Amniotic stem cell (primary cell): ENCODE measurements at places on chromosomes 5 and 9.

- no peak for DNase-seq
Measured at GRCh38 chr5:80919678-80920196, 40.4 kb upstream of the RASGRF2 start.

GRCh38 chr9:96115836-96116235 lies 186.1 kb downstream of the HSD17B3 start:
- no peak for DNase-seq

- no peak for DNase-seq
Measured at GRCh38 chr9:79807971-79808370, 236.2 kb downstream of the TLE4 start.

DNA sequence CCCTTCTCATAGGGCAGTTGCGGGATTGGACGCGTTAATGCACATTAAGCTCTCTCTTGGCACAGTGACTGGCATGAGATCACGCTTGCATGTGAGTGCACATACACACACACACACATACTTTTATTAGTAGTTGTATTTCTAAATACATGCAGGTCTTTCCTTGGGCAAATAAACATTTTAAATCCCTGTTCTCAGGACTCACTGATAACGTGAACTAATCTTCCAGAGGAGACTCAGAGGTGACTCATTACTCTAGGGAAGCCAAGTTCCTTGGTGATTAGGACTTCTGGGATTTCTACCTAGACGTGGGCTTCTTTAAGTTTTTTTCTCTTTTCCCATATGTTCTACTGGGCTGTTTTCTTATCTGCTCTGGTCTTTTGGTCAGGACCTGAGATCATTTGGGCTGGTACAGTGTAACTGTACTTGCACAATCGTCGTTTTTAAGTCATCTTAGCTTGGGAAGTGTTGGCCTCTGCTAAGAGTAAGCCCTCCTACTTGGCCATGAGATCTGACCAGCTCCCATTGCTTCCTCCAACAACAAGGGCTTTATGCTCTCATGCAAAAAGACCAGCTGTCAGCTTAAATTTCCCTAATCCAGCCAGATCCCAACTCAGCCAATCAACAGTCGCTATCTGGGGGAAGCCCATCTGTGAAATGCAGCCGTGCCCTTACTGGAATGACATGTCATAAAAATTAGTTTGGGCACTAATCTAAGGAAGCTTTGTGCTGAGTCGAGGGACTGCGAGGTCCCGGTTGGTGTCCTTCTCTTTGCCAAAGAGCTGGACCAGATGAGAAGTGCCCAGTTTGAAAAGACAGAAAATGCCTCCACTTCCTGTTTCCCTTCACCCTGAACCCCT lies 176.4 kb upstream of the ANKRD55 start:
- peak; percentile 77 for DNase-seq

- DNase-seq: no peak
Measured at GRCh38 chr9:75539523-75539922, 350.9 kb upstream of the PCSK5 start.

DNA sequence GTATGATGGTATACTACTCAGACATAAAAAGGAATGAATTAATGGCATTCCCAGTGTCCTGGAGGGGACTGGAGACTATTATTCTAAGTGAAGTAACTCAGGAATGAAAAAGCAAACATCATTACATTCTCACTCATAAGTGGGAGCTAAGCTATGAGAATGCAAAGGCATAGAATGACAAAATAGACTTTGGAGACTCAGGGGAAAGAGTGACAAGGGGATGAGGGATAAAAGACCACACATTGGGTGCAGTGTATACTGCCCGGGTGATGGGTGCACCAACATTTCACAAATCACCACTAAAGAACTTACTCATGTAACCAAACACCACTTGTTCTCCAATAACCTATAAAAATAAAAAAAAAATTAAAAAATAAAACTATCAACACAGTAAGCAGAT lies 587.3 kb upstream of the RGMB start:
- no peak for DNase-seq

DNA sequence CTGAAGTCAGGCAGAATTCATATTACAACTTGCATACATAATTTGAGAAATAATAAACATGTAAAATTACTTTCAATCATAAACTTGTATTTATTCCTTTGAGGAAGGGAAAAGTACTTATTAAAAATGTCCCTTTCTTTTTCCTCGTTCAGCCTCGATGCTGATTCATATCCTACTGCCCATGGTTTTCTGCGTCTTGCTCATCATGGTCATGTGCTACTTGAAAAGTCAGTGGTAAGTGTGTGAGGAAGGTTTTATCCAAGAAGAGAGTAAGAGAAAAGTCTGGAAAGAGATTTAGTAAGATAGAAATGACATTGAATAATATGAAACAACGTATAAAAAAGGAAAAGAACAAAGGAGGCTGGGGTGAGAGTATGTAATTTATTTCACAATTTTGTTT lies 85.9 kb downstream of the OSMR start:
- DNase-seq: no peak

DNA sequence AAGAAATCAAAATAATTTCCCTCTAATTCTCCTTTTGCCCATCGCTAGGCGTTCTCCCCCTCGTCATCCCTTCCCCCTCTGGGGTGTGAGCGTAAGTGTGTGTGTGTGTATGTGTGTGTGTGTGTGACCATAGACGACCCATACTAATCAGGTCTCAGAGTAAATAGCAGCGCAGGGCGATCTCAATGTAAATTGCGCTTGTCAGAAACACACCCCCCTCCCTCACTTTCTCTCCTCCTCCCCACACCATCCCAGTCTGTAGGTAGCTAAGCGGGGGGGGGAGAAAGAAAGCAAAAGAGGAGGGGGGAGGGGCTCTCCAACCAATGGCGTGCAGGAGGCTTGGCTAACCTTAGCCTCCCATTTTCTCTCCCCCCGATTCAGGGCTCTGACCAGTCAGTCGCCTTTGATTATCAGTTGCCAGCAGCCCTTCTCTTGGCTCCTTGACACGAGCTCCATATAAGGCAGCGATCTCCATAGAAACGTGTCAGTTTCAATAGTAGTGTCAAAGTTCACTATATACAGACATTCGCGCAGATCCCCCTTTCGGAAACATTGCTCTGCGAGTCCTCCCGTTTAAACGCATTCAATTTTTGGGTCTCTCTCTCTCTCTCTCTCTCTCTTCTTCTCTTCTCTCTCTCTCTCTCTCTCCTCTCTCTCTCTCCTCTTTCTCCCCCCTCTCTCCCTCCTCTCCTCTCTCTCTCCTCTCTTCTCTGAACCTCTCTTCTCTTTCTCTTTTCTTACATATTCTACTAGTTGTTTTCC lies at the start of gene NR2F1:
NR2F1 (plus strand) TSS at position 546 of the 762 bp plus-strand sequence. CDS start 1,802 bp downstream, outside the sequence.
- DNase-seq: peak; percentile 76

DNA sequence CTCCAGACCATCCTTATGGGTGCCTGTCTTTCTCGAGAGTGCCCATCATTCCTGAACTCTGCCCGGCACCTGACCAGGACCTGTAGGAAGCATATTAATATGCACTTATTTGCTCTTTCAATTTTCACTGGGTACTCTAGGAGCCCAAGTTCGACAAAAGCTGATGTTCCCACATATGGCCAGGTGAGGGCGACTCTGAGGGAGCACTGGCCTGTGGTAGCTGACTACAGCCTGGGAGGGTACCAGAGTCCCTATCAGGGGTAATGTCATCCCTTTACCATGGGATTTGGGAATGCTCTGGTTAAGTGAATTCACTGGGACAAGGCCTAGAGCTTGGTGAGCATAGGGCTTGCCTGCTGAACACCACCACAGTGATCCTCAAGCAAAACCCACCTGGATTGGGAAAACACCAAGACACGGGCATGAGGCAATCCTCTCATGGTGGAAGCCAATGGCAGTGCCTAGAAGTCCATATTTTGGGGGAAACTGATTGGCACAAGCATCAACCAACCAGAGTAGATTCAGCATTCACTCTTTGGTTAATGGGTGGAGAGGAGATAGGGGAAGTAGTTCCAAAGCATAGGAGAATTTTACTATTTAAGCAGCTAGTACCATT lies 112.2 kb downstream of the MTX3 start:
- DNase-seq: no peak

- no peak for DNase-seq
Measured at GRCh38 chr9:114501796-114502682, 3.2 kb downstream of the WHRN start.

DNA sequence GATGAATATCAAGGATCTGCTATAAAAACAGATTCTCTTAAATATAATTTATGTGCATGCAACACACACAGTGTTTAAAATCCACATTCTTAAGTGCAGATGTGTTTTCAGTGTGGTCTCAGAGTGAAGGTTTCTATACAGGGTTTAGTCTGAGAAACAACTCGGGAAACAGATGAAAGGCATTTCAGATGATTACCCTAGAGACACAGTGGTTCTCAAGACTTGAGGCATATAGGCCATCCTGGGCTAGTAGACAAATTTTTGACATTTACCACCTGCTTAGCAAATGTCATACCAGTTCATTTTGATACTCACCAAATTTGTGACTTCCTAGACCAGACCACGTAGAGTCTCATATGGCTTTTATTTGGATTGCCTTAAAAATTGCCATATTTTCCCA lies 216.5 kb downstream of the ARL15 start:
- DNase-seq: no peak

DNA sequence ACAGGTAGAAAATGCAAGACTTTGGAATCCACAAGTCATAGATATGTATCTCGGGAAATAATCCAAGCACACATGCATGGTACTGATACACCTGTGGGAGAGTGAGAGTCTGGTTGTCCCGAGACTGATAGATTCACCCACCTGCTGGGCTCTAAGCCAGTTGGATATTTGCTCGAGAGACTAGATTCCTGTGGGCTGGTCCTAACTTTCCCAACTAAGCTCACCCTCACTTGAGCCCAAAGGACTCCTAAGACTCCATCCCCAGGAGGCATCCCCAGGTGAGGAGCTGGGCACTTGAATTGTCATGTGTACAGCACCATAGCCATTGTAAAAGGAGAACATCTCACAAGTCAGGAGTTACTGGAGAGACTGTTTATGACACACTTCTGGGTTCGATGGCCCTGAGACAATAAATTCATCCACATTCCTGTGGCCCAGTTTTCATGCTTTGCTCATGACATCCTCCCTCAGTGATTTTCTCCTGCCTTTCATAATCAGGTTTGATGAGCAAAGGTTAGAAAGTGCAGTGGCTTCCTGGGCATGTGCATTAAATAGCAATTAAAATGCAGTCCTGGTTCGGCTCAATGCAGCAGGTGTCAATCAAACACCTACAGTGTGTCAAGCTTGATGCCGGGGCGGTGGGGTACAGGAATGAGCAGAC lies 18.1 kb downstream of the SLC1A1 start:
- no peak for DNase-seq

DNA sequence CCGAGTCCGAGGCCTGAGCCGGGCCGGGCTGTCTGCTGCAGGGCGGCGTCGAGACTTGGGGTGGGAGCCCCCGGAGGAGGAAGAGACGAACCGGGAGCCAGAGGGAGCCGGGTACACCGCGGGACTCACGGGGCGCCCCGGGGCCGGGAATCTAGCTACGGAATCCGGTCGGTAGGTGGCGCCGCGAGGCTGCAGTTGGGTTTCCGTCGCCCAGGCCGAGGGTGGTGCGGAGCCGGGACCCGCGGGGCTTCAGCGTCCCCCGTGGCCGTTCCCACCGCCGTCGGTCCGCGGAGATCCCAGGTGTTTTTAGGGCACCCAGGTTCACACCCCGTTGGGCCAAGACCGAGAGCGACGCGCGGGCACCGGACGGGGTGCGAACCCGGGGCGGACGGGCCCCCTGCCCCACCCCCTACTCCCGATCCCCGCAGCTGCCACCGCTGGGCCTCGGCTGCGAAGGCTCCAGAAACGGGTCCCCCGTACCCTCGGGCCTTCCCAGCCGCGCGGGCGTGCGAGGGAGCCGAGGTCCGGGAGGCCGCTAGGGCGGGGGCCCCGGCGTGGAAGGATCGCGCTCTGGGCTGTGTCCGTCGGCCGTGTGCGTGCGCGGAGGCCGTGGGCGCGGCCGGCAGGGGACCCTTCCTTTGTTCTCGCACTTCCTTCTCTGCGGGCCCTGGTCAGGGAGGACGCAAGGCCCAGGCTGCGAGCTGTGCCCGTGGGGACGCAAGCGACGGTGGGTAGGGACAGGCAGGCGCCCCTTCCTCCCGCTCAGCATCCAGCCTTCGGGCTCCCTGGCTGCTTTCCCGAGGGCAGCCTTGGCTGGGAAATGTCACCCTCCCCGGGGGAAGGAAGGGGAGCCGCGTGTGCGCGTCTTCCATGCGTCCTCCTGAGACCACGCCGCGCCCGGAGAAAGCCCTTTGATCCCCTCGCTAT lies 146.6 kb downstream of the GAPVD1 start:
- DNase-seq: peak; percentile 48

DNA sequence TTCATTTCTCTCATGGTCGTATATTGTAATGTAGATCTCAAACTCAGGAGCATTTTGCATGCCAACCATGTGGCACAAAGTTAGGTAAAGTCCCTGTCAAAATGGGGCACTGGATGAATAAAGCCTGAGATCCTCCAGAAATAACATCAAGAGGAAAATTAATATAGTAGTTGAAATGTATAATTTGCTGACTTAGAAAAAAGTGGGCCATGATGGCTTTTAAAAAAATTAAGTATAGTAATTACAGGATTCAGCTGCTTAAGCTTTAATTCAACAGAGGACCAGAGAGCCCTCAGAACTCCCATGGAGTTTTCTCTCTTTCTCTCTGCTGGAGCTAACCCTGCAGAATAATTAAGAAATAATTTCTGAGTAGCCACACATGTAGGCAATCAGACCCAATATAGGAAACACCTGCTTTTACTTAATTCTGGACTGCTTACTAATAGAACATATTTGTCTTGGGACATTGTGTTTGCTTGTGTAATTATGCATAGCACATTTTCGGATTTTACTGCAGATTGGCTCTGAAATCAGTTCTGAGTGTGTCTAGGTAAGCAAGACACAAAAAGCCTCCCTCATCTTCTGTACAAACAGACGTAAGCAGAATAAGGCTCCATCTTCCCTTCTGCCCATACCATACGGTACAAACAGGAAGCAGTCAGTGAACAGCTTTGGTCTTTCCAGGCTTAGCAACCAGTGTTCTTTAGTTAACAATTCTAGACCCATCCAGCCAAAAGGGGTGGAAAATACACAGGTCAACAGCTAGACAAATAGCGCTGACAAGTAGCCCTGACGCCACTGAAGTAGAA lies 26.5 kb upstream of the PCSK1 start:
- DNase-seq: no peak

DNA sequence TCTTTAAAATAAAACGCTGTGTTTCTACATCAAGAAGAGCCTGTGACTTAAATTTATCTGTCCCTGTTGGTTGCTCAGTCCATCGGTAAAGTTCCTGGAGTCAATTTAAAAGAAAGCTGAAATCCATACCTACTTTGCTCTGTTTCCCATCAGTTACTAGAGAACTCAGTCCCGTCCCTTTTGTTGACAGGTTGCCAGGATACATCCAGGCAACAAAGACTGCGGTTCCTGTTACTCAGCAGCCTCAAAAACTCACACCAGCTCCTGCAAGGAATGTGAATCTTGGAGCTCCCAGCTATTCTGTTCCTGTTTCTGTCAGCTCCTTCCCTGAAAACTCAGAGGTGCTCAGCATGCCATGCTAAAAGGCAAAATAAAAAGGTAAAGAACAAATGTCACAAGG lies at the start of gene ZNF474:
ZNF474 (plus strand) TSS at position 241 of the 400 bp plus-strand sequence. CDS start 22,445 bp downstream, outside the sequence.
- peak; percentile 91 for DNase-seq
